ENCODE measurements at places on chromosomes 16 and 17.

DNA sequence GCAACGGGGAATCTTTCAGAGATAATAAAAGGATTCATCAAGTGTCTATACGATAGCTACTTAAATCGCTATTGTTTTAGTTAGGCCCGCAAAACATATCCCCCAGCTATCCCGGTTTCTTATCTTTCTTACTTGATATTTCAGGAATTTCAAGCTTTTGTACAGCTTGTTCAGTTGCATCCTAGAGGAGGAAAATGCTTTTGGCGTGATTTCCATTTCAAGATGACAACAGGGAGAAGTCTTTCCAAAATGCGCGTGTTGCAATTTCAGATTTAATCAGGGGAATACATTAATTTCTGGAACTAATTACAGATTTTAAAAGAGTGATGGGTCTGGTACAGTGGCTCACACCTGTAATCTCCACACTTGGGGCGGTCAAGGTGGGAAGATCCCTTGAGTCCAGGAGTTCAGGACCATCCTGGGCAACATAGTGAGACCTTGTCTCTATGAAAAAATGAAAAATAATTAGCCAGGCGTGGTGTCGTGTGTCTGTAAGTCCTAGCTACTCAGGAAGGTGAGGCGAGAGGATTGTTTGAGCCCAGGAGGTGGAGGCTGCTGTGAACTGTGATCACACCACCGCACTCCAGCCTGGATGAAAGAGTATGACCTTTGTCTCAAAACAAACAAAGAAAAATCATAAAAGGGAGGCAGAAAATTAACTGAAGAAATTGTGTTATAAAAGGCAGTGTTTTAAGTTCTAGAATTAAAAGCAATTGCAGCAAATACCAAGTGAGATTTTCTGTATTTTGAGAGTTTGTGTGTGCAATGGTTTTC lies 546.1 kb downstream of the MAF start:
- DNase-seq, result no peak

GRCh38 chr17:18228176-18228682 lies 2.8 kb downstream of the LLGL1 start:
- no peak for DNase-seq

DNA sequence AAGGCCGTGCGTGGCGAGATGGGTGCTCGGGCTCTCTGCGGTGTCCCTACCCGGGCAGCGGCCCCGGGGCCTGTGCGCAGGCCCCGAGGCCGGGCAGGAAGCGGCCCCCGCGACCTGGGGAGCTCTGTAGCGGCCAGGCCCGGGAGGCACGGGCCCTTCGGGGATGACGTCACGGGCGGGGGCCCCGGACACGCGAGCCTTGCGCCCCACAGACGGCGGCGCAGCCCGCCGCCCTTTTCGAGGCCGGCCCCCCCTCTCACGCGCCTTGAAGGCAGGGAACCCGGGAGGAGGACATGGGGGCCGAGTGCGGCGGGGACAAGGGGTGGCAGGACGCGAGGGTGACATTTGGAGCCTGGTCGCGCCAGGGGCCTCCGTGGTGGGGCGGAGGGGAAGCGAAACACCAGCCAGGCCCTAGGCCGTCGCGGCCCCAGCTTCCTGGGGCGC lies 1.1 kb downstream of the RAI1 start:
- DNase-seq, result no peak

DNA sequence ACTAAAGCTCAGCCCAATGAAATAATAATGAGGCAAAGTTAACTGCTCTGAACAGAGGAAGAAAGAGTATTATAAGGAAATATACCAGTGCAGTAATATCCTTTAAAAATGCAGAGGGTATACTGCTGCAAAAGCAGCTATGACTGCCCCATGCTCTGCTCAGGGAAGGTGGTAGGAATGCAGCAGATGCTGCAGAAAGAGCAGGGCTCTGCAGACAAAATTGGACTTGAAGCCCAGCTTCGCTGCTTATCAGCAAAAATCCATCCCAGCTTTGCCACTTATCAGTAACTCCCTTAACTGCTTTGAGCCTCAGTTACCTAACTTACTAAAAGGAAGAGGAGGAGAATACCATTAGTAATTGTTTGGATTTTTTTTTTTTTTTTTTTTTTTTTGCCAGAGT lies 533.8 kb upstream of the CDH5 start:
- DNase-seq, result no peak

DNA sequence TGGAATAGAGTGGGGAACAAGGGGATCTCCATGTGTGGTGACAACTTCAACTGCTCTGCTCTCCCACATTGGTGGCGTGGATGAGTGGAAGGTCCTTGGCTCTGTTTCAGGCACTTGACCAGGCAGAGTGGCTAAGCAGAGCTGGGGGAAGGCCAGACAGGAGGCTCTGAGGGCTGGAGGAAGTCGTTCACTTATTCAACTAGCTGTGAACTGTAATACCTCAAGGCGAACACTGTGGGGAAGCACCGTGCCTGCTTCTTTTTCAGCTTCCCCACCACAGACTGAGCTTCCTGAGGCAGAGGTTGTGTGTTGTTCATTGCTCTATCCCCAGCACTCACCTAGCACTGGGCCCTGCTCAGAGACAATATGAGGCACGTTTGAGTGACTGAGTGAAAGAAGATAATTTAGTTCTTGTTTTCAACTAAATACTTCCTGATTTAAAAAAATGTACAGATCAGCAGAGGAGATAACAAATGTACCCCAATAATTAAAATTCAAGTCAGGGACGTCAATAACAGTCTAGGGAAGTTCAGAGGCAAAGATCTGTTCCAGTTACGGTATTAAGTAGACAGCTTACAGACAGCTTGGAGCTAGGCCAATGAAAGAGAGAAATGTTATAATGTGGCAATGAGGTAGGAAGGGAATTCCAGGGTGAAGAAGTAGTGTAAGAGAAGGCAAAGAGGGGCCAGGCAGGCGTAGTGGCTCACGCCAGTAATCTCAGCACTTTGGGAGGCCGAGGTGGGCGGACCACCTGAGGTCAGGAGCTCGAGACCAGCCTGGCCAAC lies 34.7 kb downstream of the MYO18A start:
- peak; percentile 63 for DNase-seq

DNA sequence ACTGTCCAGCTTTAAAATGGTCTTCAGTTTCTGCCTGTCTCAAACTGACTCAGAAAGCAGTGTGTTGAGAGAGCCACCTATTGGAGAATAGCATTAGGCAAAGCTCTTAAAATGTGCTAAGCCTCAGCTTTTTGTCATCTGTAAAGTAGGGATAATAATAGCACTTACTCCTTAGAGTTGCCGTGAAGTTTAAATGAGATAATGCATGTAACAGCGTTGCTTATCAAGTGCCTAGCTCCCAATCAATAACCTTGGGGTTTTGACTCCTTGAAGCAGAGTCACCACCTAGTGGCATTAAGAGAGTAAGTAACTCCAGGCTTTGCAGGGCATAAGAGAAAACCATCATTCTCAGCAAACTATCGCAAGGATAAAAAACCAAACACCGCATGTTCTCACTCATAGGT lies 163.3 kb downstream of the HS3ST2 start:
- no peak for DNase-seq

- DNase-seq, result peak; percentile 85
These were observed 405 bp upstream of the CBLN1 start for GRCh38 chr16:49281843-49282642.

DNA sequence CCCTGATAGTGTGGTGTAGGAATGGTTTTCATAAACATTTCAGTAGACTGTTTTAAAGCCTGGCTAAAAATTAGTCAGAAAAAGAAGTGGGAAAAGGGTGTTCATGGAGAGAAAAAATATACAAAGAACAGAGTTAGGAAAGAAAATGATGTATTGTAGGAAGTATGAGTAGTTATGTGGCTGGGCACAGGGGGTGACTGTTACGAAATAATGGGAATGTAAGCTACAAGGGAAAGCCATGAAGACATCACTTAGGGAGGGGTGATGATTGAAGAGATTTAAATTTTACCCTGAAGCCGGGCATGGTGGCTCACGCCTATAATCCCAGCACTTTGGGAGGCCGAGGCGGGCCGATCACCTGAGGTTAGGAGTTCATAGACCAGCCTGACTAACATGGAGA lies 55.3 kb downstream of the NUP88 start:
- no peak for DNase-seq

Measured in left lobe of liver (tissue), 2 donors.